Stimulated activated CD8-positive, alpha-beta memory T cell treated with anti-CD3 and anti-CD28 coated beads, Interleukin-12 subunit alpha, Interleukin-12 subunit beta, amount 100 ng/mL, for 1 hour (primary cell): ENCODE measurements at places on chromosomes 3 and 15.

GRCh38 chr3:185090811-185091210, 62.0 kb downstream of the C3orf70 start:
- no peak for DNase-seq

DNA sequence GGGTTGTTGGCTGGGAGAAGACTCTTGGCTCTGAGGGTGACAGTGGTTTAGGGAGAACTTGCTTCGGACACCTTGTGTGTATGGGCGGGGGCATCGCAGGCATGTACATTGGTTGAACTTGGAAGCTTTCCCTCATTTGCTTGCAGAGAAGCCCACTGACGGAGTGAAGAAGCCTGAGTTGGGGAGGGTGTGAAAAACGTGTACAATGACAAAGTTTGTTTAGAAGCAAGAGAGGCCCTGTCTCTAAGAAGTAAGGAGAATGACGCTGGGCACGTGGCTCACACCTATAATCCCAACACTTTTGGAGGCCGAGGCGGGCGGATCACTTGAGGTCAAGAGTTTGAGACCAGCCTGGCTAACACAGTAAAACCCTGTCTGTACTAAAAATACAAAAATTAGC, 13.7 kb downstream of the LIMD1 start:
- no peak for DNase-seq

GRCh38 chr3:176046703-176047102, 1150.6 kb downstream of the TBL1XR1 start:
- no peak for DNase-seq

- no peak for DNase-seq
These were observed 53.6 kb downstream of the RHCG start for GRCh38 chr15:89442671-89443307.

DNA sequence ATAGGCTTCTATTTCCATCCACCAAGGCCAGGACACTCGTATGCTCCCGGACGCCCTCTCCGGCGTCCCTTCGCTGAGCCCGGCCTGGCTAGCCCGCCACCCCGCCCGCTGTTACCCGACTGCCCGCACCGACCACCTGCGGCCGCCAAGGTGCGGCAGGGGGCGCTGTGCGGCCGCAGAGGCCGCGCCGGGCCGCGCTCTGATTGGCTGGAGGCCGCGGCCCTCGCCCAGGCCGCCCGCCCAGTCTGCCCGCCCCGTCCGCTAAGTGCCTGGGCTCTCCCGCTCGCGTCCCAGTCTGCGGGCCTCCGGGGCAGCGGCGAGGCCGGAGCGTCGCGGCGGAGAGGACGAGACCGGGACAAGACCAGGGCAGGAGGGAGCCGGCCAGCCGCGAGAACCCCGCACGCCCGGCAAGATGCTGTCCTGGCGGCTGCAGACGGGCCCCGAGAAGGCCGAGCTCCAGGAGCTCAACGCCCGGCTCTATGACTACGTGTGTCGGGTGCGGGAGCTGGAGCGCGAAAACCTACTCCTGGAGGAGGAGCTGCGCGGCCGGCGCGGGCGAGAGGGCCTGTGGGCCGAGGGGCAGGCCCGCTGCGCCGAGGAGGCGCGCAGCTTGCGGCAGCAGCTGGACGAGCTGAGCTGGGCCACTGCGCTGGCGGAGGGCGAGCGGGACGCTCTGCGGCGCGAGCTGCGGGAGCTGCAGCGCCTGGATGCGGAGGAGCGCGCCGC, at the start of gene SYNM:
Gene SYNM (plus strand): TSS at position 293 of the 726 bp plus-strand sequence. CDS start 120 bp downstream, at position 413.
- no peak for DNase-seq

- DNase-seq = no peak
These were observed 51.4 kb upstream of the RNF7 start for GRCh38 chr3:141686466-141687291.

GRCh38 chr3:46935168-46935858, 41.2 kb downstream of the CCDC12 start:
- DNase-seq = no peak

DNA sequence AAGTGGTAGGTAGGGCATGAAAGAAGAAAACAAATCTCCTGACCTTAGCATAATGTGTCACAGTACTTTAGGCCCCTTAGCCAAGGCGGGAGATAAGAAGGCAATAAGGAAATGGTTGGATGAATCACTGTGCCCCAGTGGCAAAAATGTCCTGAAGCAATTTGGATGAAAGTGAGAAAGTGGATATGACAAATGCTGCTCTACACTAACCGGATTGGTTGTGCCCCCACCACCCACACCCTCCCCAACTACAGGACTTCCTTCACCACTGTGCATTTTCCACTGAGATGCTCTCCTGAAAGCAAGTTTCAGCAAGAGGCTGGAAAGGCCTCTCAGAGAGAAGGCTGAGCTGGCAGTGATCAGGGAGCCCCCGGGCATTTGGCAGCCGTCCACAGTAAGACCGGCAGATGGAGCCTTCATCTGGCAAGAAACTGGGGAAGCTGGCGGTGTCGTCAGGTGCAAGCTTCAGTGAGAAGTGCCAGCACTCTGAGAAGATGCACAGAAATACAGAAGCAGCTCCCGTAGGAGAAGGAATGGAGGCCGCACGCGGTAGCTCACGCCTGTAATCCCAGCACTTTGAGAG, 63.8 kb downstream of the ATP1B3 start:
- no peak for DNase-seq

DNA sequence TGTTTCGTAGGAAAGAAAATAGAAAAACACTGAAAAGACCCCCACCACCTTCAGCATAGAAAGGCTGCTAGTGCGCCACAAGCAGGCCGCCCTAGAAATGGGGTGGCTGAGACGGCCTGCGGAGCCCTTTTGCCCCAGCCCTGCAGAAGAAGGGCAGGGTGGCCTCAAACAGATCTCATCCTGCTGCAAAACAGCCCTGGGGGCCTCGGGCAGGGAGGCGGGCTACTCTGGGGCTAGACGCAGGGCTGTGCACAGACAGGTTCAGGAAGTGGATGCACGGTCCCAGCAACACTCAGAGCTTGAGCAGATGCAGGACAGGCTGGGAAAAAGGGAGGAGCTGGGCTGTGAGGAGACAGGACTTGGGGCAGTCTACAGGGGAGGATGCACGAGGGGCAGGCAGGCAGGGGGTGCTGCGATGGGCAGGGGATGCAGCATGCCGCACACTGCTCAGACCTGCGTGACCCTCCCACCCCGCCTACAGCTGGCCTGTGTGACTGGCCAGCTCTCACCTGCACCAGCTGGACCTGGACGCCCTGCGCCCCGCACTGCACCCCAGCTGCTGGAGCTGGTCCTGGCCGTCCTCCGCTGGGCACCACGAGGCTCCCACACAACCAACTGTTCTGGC, 34.3 kb downstream of the ZXDC start:
- no peak for DNase-seq

GRCh38 chr3:143321058-143321769, 201.6 kb downstream of the CHST2 start:
- DNase-seq = no peak

DNA sequence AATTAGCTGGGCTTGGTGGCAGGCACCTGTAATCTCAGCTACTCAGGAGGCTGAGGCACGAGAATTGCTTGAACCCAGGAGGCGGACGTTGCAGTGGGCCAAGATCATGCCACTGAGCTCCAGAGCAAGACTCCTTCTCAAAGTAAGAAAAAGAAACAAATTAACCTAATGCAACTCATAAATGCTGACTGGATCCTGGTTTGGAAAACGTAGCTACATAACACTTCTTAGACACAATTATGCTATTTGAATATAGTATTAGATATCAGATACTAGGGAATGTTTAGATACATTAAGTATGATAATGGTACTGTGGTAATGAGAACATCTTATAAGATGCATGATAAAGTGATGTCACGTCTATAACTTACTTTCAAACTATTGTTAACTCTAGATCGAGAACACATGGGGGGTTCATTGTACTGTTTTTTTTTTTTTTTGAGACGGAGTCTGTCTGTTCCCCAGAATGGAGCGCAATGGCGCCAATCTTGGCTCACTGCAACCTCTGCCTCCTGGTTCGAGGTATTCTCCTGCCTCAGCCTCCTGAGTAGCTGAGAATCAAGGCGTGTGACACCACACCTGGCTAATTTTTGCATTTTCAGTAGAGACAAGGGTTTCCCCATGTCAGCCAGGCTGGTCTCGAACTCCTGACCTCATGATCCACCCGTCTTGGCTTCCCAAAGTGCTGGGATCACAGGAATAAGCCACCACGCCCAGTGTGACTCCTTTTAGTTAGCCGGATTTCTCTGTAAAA, 5.9 kb upstream of the ISY1 start:
- DNase-seq = no peak
